Mucosa of gallbladder (tissue), 1 donor: ENCODE measurements at places on chromosomes 7 and 10.

- no peak for DNase-seq
Observed at GRCh38 chr7:85669225-85669624, 482.4 kb upstream of the SEMA3D start.

- no peak for DNase-seq
Observed at GRCh38 chr7:54831644-54832095, 72.7 kb upstream of the SEC61G start.

- DNase-seq = no peak
Observed at GRCh38 chr7:36202398-36202797, 49.3 kb downstream of the EEPD1 start.

GRCh38 chr7:98553666-98554065, 63.4 kb upstream of the NPTX2 start:
- no peak for DNase-seq

- DNase-seq = no peak
Observed at GRCh38 chr10:73779539-73780197, 2.2 kb upstream of the CHCHD1 start.
